ENCODE measurements at places on chromosomes 12 and 14.

DNA sequence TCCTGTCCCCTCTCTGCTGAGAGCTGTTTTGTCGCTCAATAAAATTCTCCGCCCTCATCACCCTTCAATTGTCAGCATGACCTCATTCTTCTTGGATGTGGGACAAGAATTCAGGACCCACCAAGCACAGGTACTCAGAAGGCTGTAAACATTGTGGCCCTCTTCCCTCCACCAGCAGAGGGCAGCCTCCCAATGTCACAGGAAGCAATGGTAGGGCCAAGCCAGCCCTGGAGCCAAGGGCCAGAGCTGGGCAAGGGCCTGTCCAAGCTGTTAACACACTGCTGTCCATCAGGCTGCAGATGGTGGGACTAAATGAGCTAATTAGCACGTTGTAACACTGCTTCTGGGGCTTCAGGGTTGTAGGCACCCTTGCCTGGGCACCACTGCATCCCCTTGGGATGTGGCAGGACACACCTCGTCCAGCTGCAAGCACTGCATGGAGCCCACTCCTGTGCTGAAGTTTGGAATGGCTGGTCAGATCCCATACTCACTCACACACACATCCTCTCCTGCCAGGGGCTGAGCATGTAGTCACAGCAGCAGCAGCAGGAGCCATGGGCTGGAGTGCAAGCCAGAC, 62.7 kb upstream of the HECTD1 start:
- DNase-seq, result peak; percentile 47

DNA sequence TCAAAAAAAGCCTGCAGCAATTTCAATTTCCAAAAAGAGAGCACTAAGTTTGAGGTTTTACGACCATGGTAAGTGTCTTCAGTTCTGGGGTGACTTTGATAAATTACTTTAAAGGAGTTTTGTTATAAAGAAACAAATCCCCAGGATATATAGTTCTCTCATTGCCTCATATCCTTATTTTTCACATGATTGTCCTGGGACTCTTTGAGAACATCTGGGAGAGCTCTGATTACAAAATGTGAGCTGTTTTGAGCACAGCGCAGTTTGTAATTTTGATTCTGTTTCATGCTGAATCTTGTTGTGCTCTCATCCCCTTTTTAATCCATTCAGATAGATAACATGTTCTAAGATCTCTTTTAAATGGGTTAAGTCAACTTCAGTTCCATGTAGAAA, 67.7 kb upstream of the DCN start:
- no peak for DNase-seq

GRCh38 chr14:50397390-50398188, 908 bp upstream of the CDKL1 start:
- peak; percentile 52 for DNase-seq

GRCh38 chr14:69666112-69666511, 54.7 kb downstream of the SUSD6 start:
- DNase-seq, result no peak

DNA sequence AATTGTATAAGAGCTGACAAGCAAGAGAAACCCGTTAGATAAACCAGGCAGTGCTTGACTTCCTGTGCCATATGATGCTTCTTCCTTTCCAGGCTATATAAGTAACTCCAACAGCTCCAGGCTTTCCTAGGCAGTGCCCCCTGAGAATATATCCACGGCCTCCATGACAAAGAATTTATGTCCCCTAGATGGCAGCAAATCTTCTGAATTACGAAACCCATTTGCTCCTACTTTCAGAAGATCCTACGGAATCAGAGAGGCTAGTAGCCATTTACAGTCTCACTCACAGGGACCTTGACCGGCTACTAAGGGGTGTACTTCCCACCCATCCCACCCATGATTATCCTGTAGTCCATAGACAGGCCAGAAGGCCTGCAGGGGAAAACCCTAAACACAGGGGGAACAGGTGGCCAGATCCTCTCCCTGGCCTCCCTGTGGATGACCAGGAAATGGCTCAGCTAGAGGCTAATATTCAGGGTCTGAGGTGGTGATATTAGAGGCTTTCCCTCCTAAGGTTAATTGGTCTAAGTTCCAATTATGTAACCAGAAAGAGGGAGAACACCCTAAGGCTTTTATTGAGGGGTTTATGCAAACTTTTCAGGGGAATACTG, 77.2 kb upstream of the DCD start:
- DNase-seq, result peak; percentile 37

DNA sequence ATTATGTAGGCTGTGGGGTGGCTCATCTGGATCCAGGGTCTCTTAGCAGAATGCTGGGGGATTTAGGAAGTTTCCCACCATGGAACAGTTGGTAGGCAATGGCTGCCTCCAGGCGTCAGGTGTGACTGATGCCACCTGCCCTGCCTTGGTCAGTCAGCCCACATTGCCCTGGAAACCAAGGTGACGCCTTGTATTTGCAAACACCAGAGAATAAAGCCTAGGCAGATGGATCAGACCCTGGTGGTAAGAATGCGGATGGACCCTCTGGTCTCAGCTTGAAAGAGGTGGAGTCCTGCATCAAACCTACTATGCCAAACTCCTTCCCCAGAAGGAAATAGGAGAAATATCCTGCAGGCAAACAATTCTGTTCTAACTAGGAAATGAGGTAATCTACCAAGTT, 38.2 kb downstream of the NCKAP5L start:
- no peak for DNase-seq

- no peak for DNase-seq
These were observed 62.9 kb upstream of the PSMA6 start for GRCh38 chr14:35229084-35229791.

- DNase-seq, result no peak
These were observed 4.1 kb downstream of the CLMN start for GRCh38 chr14:95315579-95315978.

DNA sequence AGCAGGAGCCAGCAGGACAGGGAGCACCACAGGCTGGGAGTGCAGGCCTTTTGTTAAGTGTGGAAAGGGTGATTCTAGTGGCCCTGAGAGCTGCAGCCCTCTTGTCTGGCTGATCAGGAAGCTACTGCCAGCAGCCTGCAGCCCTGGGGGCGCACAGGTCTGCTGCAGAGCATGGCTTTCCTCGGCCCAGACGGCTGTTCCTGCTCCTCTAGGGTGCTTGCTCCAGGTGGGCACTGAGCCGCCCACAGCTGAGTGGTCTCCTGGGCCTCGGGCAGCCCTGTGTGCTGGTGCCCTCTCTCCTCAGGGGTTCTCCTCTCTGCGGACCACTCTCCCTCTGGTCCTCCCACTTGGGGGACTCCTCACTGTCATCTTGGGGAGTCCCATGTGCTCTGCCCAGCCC, 18.9 kb downstream of the CCDC88C start:
- DNase-seq, result no peak

DNA sequence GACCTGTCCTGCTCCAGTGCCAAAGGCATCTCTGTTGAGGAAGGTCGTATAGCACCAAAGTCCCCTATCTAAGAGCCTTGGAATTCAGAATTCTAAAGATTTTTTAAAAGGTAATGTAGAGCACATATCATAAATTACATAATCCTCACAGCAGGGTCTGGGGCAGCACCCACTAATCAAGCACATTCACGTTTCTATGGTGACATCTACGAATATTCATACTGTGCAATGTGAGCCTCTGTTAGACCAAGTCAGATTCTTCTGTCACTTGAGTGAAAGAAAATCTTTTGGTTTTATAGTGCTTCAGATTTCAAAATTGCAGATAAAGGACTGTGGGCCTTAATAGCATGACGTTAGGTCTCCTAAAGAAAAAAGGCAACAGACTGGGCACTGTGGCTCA, 13.1 kb upstream of the TMEM229B start:
- DNase-seq, result no peak

- DNase-seq, result peak; percentile 92
These were observed 24.0 kb downstream of the SSH1 start for GRCh38 chr12:108833355-108833733.

- DNase-seq, result peak; percentile 33
These were observed 51.6 kb downstream of the MVK start for GRCh38 chr12:109625131-109625559.

DNA sequence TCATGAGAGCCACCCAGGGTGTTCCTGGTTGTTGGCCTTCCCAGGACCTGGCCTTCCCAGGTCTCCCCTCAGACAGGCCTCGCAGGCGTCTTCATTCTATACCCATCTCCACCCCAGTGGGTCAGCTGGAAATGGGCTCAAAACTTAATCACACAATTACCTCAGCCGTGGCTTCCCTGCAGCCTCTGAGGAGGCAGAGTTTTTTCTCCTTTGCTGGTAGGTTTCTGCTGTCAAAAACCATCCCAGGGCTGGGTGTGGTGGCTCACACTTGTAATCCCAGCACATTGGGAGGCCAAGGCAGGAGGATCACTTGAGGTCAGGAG, 13.2 kb downstream of the NFKBIA start:
- no peak for DNase-seq

- DNase-seq, result no peak
These were observed 11.4 kb downstream of the ANKRD9 start for GRCh38 chr14:102497998-102498677.

GRCh38 chr12:27506645-27507189, 17.3 kb upstream of the PPFIBP1 start:
- DNase-seq, result no peak

DNA sequence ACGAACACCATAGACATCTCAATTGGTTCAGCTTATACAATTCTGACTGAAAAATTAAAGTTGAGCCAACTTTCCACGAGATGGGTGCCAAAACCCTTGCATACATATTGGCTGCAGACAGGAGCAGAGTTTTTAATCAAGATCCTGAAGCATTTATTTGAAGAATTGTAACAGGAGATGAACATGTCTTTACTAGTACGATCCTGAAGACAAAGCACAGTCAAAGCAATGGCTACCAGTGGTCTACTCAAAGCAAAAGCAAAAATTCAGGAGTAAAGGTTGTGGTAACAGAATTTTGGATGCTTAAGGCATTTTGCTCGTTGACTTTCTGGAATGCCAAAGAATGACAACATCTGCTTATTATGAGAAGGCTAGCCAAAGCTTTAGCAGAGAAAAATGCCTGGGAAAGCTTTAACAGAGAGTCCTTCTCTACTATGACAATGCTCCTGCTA, 20.7 kb downstream of the ZDHHC17 start:
- DNase-seq, result peak; percentile 26

GRCh38 chr14:75453817-75454434, 26.1 kb downstream of the JDP2 start:
- DNase-seq, result no peak

DNA sequence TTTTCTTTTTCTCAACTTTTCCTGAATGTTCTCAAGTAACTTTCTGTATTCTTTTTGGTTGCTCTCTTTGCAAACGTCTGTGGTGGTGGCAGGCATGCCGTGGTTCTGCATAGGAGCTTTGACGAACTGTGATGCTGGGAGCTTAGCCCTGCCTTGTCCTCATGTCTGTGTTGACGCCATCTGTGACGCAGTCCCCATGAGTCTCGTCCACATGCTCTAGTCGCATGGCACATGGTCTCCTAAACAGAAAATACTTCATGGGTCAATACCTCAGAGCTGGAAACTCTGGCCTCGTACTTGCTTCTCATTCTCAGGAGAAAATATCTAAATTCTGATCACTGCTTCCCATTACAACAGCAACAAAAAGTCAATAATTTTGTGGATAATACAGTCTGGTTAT, 50.3 kb upstream of the DYNC1H1 start:
- DNase-seq, result no peak

GRCh38 chr14:77988096-77988870, 181.9 kb upstream of the NRXN3 start:
- peak; percentile 15 for DNase-seq

DNA sequence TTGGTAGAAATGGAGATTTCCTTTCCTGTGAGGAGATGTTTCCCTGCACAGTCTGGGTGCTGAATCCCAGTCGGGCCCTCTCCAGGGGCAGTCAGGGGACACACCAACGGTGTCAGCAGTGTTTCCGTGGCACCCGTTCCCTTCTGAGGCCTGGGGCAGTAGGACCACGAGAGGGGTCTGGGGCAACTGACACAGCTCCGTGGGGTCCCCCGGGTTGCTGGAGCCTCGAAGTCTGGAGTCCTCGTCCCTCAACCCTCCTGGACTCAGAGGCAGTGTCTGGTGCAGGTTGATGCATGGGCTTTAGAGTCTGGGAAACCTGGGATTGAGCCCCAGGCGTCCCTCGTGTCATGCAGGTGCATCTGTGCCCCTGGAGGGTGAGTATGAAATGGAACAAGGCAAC, 327.3 kb downstream of the ADGRD1 start:
- DNase-seq, result no peak

DNA sequence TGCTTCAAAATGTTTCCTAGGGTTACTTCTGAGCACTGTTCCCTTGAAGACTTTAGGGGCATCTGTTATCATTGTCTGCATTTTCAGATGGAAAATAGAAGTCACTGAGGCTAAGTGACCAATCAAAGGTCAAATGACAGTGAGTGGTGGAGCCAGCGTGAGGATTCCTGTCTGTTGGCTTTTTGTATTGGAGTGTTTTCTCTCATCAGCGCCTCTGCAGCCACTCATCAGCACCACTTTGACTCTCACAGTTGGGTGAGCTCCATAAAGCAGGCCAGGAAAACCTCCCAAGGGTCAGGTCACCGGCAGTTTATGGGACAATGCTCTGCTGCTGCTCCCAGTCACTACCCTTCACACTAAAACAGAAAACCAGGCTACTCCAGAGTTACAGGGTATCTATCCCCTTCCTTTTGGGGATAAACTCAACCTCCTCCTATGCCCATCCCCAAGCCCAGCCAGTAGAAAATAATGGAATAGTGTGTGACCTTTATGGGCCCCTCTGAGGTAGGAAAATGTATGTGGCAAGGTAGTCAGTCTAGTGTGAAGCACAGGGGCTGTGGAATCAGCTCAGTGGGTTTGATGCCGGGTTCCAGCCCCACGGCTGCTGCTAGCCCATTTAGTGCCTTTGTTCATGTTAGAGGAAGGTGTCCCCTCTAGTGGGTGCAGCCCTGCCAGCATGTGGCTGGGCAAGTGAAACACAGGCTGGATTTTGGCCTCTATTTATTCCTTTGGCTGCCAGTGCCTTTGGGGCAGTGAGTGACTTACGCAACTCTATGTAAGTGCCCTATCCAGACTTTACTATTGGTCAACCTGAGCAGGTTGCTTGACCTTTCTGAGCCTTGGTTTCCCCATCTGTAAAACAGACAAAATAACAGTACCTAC, 133.8 kb upstream of the CPM start:
- DNase-seq, result peak; percentile 62

DNA sequence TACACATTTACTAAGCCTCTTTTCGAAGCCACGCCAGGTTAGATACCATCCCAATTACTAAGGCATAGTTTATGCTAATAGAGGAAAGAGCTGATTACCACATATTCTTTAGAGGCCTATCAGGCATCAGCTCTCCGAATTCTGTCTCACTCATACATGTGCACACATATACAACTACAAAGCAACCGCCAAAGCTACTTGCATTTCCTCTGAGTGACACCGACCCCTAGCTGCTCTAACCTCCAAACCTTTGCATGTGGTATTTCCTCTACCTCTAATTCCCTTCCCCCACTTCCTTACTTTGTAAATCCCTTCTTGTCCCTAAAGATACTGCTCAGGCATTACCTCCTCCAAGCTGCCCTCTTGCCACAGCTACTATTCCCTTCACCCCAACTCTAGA, 107.2 kb downstream of the DUSP6 start:
- peak; percentile 31 for DNase-seq

- DNase-seq, result no peak
These were observed 14.3 kb upstream of the DYNC1H1 start for GRCh38 chr14:101950100-101950499.

All from kidney tubule cell (primary cell).